Activated gamma-delta T cell (primary cell): ENCODE measurements at places on chromosomes 13 and 19.

- peak; percentile 20 for DNase-seq
These were observed 2.6 kb upstream of the GSX1 start for GRCh38 chr13:27789495-27790303.

DNA sequence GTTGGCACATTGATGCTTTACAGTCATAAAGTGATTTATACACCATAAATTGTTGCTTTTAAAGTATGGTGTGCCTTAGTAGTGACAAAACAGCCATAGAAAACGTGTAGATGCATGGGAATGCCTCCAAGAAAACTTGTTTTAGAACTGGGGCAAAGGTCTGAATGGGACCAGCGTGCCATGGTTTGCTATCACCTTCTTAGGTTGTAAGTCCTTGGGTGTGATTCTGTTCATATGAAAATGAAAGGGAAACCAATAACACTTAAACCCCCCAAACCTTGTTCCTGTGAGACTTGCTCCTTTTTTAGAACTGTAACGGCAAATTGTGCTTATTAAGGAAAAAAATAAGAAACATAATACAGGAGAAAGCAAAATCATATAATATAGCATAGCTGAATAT is 603.3 kb upstream of the SLITRK6 start:
- DNase-seq = no peak

DNA sequence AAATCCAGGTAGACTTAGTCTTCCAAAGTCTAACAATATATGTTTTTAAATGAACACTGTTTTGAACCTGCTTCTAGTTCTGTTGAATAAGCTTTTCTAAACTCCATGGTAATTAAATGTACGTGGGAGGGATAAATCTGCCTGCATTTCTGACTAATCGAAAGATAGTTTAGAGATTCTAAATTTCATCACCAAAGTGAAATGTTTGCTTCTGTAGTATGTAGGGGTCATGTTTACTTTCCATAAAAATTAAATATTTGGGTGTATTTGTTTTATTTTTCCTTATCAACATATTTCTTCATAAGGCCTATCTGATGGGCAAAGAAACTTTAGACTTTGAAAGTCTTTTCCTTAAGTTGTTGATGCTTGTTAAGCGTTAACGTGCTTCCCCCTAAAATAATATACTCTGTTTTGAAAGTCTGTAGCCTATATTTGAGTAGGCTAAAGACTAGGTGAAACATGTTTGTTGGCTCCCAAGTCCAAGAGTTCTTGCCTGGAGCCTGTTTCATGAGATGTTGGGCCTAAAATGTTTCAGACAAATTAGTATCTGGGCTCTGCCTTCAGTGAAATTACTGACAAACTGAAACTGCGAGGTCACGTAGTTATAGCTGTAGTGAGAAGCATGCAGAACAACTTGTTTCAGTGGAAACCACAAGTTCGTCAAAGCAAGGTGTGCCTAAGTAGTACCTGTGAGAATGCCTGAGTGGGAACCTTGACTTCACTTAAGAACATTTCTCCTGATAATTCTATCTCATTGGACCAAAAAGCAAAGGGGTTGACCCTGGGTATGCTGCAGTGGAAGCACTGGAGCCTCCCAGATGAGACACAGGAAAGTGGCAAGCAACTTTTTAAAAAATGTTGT is 126.2 kb downstream of the LMO7 start:
- no peak for DNase-seq

DNA sequence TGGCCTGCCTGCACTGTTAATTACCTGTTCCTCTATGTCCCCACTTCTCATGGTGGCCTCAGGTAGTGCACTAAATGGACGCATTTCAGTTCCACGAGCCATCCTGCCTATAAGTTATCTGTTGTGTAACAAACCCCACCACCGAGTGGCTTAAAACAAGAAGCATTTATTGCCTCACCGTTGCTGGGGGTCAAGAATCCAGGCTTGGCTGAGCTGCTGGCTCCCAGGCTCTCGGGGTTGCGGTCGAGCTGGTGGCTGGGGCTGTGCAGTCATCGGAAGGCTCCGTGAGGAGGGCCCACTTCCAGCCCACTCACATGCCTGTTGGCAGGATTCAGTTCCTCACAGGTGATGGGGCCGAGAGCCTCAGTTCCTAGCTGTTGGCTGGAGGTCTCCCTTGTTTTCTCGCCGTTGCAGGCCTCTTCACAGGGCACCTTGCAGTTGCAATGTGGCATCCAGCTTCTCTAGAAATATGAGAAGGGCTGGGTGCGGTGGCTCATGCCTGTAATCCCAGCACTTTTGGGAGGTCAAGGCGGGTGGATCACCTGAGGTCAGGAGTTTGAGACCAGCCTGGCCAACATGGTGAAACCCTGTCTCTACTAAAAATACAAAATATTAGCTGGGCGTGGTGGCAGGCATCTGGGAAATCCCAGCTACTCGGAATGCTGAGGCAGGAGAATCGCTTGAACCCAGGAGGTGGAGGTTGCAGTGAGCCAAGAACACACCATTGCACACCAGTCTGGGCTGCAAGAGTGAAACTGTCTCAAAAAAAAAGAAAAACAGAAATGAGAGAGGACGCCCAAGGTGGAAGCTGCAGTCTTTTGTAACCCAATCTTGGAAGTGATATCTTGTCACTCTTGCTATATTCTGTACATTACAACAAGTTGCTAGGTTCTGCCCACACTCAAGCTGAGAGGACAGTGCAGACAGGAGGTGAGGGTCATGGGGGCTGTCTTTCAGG is 6.5 kb upstream of the PTOV1 start:
- DNase-seq = no peak

DNA sequence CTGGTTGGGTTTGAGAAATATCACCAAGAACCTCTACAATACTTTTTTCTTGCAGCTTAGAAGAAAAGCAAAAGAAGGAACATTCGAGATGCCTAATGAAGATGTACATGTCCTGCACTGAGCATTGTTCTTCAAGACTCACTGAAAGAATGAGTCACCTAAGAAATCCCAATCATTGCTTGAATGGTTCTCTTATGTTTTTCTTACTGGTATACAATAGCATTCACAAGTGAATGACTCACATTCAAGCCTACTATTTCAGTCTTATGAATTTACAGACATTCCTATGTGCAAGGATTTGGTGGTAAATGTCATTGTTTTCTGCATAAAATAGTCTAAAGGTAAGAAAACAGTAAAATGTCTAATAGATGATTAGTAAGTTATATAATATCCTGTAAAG is 594.6 kb downstream of the PCDH9 start:
- DNase-seq = no peak

DNA sequence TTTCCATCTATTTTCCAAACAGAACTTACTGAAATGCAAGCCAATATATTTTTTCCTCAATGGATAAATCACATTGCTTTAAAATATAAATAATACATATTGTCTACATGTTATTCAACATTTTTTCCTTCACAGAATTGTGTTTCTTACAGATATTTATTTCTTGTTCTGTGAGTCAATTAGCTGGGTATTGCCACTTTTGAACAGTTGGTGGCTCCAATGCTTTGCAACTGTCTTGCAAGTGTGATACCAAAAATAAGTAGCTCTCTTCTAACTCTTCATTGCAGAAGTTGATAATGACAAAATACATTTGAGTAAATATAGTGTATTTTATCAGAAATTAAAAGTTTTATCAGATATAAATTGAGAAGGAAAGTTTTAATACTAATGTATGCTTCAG is 17.1 kb upstream of the GPC5 start:
- no peak for DNase-seq

GRCh38 chr13:86945584-86945983 is 725.6 kb upstream of the SLITRK5 start:
- DNase-seq = no peak

GRCh38 chr13:78341032-78341431 is 262.3 kb downstream of the POU4F1 start:
- no peak for DNase-seq

DNA sequence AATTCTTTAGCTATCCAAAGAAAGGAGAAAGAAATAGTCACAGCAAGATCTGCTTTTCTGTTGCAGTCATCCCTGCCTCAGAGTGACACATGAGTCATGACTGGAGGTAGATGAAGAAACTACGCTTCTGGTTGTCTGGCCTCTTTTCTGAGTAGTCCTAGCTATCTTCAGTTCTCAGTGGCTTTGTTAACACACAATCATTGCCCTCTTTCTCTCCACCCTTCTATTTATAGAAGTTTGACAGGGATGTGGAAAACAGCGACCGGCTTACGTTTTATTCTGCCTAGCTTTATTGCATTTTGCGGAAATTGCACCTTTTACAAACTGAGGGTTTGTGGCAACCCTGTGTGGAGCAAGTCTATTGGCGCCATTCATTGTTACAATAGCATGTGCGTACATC is 26.7 kb downstream of the SPATA13 start:
- DNase-seq = no peak

DNA sequence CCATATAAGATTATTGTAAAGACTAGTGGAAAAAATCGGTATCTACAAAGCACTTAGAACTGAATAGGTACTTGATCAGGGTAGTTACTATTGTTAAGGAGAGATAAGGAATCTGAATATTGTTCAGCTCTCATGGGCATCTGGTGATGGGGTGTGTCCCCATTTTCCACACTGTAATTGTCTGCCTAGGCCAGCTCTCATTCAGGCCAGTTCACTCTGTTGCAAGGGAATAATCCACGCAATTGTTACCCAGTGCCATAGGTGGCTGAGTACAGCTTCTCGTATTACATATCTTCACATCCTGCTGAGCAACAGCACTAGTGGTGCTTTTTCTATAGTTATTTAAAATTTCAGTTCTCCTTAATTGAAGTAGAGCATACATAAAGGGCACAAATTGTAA is 45.6 kb upstream of the C13orf42 start:
- DNase-seq = no peak

GRCh38 chr19:47315125-47315821 is 5.6 kb downstream of the C5AR1 start:
- no peak for DNase-seq

- DNase-seq = no peak
These were observed 152.9 kb downstream of the SIPA1L3 start for GRCh38 chr19:38059897-38060296.

DNA sequence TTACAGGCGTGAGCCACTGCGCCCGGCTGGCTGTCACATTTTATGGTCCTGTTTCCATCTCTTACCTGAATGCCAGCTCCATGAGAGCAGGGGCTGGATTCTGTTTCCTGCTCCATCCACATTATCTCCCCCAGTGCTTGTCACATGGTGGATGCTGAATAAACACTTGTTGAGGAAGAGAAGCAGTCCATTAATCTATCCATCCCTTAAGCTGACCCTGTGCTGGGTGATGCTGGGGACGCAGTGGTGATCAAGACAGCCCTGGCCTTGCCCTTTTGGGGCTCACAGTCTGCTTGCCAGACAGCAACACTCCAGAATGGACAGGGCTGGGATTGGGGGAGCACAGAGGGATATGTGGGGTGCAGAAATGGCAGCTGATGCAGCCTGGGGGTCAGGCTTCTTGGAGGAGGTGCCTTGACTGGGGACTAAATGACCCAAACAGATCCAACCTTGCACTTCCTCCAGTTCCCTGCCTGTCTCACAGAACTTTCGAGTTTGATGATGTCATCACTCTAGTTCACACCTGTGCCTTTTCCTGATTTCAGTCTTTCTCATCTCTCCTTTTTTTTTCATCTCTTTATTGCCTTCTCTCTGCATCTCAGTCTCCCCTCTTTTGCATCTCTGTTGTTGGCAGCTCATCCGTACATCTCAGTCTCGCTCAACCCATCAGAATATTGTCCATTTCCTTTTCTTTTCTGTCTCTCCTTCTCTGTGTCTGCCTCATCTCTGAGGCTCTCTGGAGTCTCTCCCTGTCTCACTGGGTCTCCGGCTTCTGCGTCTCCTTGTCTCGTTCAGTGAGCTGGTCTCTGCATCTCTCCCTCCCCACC is 4.6 kb downstream of the IRF2BP1 start:
- no peak for DNase-seq

DNA sequence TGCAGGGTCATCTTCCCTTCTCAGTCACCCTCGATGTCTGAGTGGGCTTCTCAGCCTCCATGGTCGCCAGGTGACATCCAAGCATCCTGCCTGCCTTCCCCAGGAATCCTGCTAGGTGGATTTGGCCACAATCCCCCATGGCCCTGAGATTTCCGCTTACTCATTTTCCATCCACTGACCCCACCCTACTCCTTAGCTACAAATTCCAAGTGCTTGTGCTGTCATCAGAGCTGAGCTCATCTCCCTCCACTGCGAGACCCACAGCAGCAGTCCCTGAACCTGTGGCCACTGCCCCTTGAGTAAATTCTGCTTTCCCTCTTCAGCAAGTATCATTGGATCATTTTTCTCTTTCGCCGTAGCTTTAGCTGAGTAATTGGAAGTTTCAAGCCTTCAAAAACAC is 90.5 kb upstream of the ANKRD10 start:
- no peak for DNase-seq

GRCh38 chr13:73607489-73608156 is 526.6 kb downstream of the KLF12 start:
- DNase-seq = no peak

- no peak for DNase-seq
These were observed 53.5 kb upstream of the PCDH9 start for GRCh38 chr13:67283637-67284036.

GRCh38 chr19:19514215-19514657 is 1.1 kb downstream of the TSSK6 start:
- no peak for DNase-seq

DNA sequence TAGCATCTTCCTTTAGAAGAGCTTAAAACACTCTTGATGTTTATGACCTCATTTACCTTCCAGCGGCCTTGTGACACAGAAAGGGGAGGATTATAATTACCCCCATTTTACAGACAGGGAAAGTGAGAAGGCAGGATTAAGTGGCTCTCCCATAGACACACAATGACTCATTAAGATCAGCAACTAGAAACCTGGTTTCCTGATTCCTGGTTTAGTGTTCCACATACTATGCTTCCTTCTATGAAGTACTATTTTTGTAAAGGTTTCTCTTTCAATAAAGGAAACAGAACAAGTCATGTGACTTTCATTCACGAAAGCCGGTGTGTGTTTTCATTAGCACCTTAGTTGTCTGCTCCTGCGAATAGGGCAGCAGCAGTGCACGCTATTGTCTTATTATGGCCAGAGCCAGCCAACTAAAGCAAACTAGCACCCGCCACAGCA is 8.3 kb downstream of the IRS2 start:
- DNase-seq = no peak

DNA sequence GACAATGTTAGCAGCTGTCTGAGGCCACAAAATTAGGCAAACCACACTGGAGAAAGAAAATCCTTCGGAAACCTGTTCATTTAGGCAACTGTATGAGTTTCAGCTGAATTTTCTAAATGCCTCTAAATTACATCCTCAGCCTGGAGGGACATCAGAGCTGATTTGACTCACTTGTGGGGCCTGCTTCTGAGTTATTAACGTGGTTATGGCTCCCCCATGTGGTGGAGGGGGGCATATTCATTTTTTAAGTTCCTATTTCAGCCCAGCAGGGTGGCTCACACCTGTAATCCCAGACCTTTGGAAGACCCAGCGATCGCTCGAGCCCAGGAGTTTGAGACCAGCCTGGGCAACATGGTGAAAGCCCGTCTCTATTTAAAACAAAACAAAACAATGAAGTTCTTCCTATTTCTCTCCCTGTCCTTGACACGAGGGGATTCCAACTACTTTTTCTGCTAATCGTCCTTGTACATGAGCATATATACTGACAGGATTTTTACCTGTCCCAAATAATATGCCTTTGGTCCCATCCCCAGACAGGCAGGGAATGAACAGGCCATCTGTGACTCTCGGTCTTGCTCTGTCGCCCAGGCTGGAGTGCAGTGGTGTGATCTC is 31.5 kb upstream of the HIF3A start:
- no peak for DNase-seq

- no peak for DNase-seq
These were observed 1.1 kb downstream of the DLEU7 start for GRCh38 chr13:50842251-50842989.
